ENCODE measurements at places on chromosomes 7 and 10.

GRCh38 chr7:106679153-106679931, 18.4 kb upstream of the CCDC71L start:
- no peak for DNase-seq

- DNase-seq = no peak
Observed at GRCh38 chr7:71739520-71740173, 607.7 kb downstream of the GALNT17 start.

DNA sequence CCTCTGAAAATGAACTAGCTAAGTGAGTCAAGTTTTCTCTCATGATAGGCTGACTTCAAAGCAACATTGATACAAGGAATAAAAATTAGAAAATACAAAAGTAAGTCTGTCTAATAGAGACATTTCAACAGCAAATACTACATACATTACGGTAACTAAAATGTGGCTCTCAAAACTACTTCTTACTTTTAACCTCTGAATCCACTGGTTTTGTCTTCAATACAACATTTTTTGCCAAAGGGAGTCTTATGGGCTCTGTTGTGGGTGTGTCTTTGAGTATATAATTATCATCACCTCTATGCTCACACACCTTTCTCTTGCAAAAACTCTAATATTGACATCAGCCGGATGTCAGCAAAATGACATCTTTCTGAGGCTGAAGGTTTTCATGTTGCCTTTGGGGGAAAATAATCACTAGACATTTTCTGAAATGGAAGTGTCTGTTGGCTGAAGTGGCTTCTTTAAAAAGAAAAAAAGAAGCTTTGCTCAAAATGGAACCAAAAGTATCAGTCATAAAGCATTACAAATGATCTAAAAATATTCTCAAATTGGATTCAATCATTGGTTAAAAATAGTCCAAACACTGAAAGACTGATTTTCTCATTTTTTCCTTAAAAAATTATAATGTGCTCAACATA, 41.8 kb upstream of the FAM133B start:
- no peak for DNase-seq

GRCh38 chr10:82576093-82576492, 701.1 kb downstream of the NRG3 start:
- no peak for DNase-seq

GRCh38 chr10:51667678-51668335, 31.6 kb downstream of the CSTF2T start:
- no peak for DNase-seq

GRCh38 chr10:111392910-111393309, 316.1 kb downstream of the ADRA2A start:
- no peak for DNase-seq

GRCh38 chr7:3695602-3696001, 394.6 kb downstream of the SDK1 start:
- DNase-seq = no peak

GRCh38 chr7:135717693-135718092, 10.3 kb downstream of the SLC13A4 start:
- no peak for DNase-seq

GRCh38 chr7:158649279-158649678, 55.3 kb downstream of the NCAPG2 start:
- DNase-seq = no peak

Measured in NCI-H2081 treated with DMSO at 0.1 percent for 48 hours (cell line).